ENCODE measurements at places on chromosomes 7 and 10.

DNA sequence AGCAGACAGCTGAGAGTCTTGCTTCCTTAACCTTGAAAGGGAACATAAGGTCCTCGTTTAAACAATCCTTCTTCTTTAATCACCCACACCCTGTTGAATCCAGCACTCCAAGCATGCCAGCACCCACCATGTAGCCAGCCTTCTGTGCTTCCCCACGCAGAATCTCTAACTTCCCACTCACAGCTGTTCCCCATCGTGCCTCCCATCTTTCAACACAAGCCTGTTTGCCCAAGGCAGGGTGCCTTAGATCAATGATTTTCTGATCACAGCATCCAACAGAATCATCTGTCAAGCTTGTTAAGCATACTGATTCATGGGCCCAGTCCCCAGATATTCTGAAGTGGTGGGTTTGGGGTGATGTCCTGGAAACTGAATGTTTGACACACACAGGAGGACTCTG is 530.8 kb downstream of the SH2D4B start:
- DNase-seq: no peak

GRCh38 chr10:12243864-12244620 is 48.1 kb downstream of the CDC123 start:
- no peak for DNase-seq

DNA sequence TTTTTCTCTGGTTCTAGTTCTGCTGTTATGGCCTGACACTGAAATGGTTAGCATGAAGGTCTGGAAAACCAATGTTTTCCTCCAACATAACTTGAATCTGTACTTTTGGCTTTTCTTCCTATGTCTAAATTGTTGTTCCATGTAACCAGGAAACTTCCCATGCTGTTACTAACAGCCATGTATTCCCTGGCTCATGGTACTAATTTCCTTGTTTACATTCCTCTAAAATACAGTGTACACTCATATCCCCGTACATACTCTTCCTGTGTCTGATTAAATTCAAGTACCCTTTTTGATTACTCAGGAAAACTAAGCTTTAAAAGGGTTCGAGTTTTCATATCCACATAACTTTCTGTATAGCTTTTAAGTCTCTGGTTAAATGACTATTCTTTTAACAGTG is 12.3 kb upstream of the ACSM6 start:
- DNase-seq: no peak

- no peak for DNase-seq
These were observed 770.6 kb downstream of the CCSER2 start for GRCh38 chr10:85098835-85099521.

GRCh38 chr7:21383227-21384220 is 44.4 kb upstream of the SP4 start:
- DNase-seq: no peak

GRCh38 chr10:74150204-74150989 is at the start of gene AP3M1:
TSS of gene AP3M1 (minus strand) at chr10:74150828. CDS start at chr10:74138379, 12,449 bp downstream.
- peak; percentile 81 for DNase-seq

DNA sequence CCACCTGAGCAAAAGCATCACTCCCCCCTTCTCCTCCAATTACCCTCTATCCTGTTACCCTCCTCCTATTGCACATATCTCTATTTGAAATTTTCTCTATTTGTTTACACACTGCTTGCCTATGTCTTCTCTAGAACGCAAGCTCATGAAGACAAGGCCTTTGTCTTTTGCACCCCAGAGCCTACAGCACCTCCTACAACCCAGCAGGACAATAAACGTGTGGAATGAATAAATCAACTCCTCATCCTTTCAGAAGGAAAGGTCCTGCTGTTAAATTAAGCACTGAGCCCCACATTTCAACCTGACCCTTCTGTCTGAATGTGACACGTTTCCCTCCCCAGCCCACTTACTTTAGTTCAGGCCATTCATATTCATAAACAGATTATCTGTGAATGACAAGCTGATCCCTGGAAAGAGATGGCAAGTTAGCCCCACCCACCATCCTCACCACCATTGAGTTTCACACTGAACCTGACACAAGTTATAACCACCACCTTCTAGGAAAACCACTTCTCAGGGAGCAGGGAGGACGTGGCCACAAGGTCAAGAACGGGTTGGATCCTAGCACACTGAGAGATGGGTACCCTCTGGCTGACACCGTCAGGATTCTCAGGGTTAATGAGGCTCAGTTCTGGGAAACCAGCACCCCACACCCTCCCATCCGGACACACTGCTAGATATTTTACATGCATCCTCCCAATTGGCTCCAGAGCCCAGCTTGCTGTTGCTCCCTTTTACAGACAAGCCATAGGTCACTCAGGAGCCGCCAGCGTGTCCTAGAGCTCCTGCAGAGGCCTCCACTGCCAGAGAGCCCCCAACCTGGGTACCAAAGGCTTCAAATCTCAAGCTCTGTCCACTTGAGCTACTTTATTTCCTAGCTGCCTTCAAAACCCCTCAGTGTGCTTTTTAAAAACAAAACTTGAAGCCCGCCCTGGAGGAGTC is 934 bp downstream of the PRTFDC1 start:
- no peak for DNase-seq

- DNase-seq: no peak
These were observed 500.0 kb downstream of the TYW1 start for GRCh38 chr7:67496589-67496988.

DNA sequence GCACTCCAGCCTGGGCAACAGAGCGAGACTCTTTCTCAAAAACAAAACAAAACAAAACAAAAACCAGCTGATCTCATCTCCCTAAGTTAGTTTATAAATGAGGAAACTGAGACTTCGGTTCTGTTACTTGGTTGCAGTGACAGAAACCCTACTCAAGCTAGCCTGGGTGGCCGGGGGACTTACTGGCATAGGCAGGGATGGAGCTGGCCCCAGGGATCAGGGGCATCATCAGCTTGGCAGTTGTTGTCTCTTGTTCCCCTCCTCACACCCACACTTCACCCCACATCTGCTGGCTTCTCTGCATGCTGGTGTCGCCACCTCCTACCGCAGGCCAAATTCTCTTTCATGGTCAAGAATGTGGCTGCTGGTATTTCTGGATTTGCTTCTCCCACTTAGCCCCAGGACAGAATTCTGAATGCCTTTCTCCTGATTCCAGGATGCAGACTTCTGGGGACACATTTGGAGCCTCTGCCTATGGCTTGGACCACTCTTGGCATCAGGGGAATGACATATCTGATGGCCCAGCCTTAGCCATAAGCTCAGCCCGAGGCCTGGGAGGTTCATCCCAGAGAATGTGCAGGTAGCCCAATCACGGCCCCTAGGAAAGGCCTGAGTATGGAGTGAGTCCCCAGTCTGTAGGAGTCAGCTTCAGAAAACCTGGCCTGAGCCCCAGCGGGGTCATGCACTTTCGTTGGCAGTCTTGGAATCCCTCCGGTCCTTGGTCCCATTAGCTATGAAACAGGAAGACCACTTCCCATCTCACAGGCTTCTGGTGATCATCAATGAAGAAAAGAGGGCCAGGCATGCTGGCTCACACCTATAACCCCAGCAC is 41.6 kb upstream of the CTBP2 start:
- no peak for DNase-seq

DNA sequence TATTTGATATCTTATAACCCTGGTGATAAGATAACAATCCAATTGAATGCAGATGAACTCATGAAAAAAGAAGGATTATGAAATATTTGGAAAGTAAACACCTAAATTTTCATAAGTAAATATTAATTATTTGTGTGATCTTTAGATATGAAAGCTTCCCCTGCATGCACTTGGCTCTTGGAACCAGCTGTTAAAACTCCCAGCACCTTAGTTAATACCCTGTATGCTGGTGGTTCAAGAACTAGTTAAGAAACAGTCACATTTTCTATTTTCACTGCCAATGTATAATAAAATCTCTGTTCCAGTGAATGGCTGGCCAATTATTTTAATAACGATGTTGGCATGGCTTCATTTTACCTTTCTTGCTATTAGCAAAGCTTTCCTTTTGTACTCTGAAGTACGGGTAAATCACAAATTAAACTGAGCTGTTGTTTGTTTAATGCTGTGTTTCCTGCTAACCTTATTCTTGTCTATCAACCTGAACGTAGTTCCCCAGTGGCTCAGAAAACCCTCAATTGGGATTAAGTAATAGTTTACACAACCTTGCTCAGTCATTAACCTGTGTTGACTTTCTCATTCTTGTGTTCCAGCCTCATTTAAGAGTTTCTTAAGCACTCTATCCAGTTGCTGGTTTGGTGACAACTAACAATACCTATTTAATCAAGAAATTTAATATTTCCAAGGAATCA is 38.9 kb downstream of the MET start:
- no peak for DNase-seq

GRCh38 chr7:44973610-44974401 is 5.0 kb downstream of the MYO1G start:
- DNase-seq: no peak

GRCh38 chr7:75808106-75808505 is 5.5 kb downstream of the CCL24 start:
- DNase-seq: no peak

DNA sequence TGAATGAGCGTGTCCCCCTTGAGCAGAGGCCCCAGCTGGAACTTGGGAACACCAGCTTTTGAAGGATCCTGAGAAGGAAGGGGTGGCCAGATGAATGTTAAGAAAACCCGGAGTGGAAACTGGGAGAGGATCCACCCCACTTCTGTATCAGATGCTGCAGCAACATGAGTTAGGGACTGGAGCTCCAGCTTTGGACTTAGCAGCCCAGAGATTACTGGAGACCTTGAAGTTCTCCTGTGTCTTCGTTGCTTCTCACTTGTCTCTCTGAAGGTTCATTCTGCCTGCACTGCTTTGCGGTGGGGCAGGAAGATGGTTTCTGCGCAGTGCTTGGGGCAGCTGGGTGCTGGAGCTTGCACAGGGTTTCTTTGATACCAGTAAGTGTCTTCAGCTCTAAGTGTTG is 9.3 kb downstream of the TMEM248 start:
- DNase-seq: no peak

- DNase-seq: no peak
These were observed 40.0 kb upstream of the PDK4 start for GRCh38 chr7:95636140-95636940.

DNA sequence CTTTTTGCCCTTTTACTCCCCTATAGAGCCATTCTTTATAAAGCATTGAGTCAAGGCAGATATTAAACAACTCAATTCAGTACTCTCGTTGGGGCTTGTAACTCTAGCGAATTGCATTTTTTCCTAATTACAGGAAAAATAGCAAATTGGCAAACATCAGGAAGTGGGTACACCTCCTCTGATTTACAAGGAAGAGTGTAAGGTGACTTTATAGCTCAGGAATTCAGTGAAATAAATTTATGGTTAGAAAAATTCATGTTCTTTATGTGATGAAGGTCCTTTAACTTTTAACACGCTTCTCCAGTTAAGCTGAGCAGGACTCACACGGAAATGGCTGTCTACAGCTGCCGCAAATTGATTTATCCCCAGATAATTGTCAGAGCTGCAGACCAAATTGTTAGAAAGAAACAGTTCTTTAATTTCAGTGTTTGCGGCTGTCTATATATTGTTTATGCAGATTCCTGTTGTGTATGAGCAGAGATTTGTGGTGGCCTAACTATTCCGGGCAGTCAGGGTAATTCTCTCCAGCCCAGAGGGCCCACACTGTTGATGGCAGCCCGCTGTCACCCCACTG is 151.1 kb upstream of the MKI67 start:
- DNase-seq: no peak

DNA sequence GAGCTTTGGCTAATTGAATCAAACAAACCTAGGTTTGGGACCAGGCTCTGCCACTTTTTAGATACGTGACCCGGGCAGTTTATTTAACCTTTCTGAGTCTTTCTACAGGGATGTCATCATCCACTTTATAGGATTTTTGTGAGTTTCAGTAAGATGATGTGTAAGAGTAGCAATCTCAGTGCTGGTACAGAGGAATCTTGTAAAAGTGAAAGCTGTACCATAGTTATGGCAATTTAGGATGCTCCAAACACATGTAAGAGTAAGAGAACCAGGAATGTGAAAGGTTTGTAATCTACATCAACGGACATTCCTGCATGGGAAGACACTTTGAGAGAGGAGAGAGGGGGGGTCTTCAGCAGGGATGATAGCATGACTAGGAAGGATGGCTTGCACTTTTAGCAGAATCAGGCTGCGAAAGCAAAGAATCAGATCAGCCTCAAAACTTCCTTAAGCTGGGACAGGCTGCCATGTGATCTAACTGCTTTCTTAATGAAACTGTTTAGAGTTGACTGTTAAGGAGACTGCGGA is 968 bp downstream of the NOLC1 start:
- DNase-seq: no peak

DNA sequence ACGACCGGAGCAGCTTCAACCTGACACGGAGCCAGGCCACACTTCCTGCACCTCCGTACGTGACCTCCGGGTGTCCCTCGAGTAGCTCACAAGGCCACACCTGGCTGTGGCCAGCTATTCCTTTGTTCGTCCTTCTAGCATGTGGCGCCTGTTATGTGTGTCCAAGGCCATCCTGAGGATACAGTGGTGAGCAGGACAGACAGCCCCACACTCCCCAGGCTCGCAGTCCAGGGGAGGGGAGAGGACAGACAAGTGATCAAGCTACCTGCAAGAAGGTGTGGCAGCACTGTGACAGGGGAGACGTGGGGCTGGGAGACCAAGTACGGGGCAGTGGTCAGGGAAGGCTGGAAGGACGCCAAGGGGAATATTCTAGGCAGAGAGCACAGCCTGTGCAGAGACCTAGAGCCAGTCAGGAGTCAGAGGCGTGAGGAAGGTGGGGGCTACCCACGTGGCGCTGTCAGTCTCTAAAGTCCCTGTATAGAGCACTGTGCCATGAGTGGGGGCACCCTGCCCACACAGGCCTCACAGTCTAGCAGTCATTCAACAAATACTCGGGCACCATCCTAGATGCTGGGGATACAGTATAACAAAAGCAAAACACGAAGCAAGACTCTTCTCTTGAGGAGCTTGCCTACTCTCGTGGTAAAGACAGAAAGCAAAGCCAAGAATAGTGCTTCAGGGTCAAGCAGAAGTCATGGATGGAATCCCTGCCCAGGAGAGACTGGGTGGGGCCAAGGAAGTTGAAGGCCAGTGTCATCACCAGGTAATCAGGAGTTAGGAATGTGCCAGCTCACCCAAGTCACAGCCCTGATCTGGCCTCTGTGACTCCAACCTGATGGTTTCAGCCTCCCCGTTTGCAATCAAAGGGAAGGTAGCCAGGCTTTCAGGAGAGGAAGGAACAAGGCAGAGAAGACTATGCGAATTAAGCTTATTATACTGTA is 58.6 kb downstream of the PROSER2 start:
- no peak for DNase-seq

DNA sequence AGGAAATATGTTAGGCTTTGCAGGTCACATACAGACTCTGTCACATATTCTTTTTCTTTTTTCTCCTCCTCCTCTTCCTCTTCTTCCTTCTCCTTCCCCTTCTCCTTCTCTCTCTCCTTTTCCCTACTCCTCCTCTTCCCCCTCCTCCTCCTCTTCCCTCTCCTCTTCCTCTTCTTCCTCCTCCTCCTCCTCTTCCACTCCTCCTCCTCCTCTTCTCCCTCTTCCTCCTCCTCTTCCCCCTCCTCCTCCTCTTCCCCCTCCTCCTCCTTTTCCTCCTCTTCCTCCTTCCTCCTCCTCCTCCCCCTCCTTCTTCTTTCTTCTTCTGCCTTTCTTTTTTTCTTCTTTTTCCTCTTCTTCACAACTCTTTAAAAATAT is 159.8 kb downstream of the KIF20B start:
- no peak for DNase-seq

- DNase-seq: peak; percentile 53
These were observed 56.3 kb upstream of the CAMK2B start for GRCh38 chr7:44381494-44382220.
